ENCODE measurements at places on chromosomes 2 and 18. TPM values are rescaled to one million over a fixed set of nuclear protein-coding genes. Genes with fewer than 3 reads are reported as not detected.

Gene CYP27C1
- 2.3 TPM for total RNA-seq

- no peaks in the 10 kb centered on the region for H3K4me1 ChIP-seq
- DNase-seq, result no peak
- no peak overlapping the region for H3K27ac ChIP-seq
Observed at GRCh38 chr2:7639476-7639875, 722.3 kb downstream of the RNF144A start.

DNA sequence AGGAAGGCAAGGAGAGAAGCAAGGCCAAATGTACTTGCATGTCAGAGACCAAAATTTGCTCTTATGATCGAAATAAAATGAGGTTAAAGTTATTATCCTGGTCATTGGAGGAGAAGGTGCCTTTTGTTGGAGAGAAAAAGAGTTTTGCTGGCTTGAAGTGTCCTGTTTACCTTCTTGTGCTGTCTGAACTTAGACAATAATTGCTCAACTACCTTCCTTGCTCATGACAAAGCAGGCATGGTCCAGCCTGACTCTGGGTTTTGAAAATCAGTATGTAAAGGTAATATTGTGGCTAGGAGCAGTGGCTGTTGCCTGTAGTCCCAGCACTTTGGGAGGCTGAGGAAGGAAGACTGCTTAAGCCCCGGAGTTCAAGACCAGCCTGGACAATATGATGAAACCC is 89.1 kb downstream of the MEIS1 start:
- no peaks in the 10 kb centered on the region for H3K27me3 ChIP-seq
- no peak overlapping the region for H3K27ac ChIP-seq
- H3K36me3 ChIP-seq, result no peaks in the 10 kb centered on the region
- no peaks in the 10 kb centered on the region for H3K4me1 ChIP-seq

DNA sequence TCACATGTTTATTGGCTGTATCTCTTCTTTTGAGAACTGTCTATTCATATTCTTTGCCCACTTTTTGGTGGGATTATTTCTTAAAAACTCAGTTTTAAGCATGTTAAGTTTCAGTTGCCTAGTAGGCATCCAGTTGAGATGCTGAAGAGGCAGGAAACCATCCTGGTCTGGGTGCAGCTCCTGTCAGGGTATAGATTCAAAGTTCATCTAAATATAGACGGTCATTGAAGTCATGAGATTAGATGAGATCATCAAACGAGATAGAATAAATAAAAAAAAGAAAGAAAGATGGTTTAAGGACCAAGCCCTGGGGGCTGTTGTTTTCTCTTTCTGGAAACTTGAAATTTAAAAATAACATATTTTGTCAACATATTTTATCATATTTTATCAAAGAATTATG is 9.2 kb upstream of the DNAH7 start:
- H3K4me3 ChIP-seq, result no peak overlapping the region
- DNase-seq, result no peak
- no peaks in the 10 kb centered on the region for H3K27me3 ChIP-seq

- H3K4me1 ChIP-seq, result peaks cover 3% of the 10 kb centered on the region
- no peak for DNase-seq
- H3K27me3 ChIP-seq, result no peaks in the 10 kb centered on the region
- H3K36me3 ChIP-seq, result peaks cover 10% of the 10 kb centered on the region
- no peak overlapping the region for H3K4me3 ChIP-seq
Observed at GRCh38 chr2:171478345-171478744, 43.9 kb upstream of the CYBRD1 start.
